Esophagus squamous epithelium (tissue), 5 donors: ENCODE measurements at places on chromosomes 2 and 18.

- no peaks in the 10 kb centered on the region for H3K36me3 ChIP-seq
- no peak for DNase-seq
- H3K4me3 ChIP-seq = no peak overlapping the region
- H3K27ac ChIP-seq = no peak overlapping the region
- H3K27me3 ChIP-seq = no peaks in the 10 kb centered on the region
- peaks cover 9% of the 10 kb centered on the region for H3K4me1 ChIP-seq
Measured at GRCh38 chr2:161045726-161046125, 114.5 kb upstream of the TANK start.

- DNase-seq = no peak
- H3K27me3 ChIP-seq = no peaks in the 10 kb centered on the region
- no peak overlapping the region for H3K4me3 ChIP-seq
- H3K4me1 ChIP-seq = no peaks in the 10 kb centered on the region
Measured at GRCh38 chr2:23843051-23843976, 83.6 kb downstream of the ATAD2B start.

DNA sequence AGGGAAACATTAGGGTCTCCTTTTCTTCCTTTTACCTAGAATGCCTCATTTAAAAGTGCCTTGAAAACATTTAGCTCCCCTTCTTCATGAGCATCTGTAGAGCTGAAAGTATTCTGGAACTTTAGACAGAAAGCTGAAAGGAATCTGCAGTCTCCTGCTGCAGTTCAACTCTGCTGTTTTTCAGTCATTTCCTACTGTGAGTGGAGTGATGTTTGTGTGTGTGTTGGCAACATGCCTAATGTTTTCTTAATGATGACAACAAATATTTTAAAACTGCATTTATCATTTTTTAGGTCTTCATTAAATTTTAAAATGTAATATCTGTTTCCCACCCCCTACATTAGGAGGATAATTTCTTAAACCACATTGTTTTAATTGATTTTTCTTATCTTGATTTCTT, 66.6 kb downstream of the TWSG1 start:
- H3K4me1 ChIP-seq = peaks cover 22% of the 10 kb centered on the region
- H3K27me3 ChIP-seq = no peaks in the 10 kb centered on the region
- DNase-seq = no peak
- H3K4me3 ChIP-seq = no peak overlapping the region
- H3K27ac ChIP-seq = peak overlapping the region; percentile 58
- peaks cover 25% of the 10 kb centered on the region for H3K36me3 ChIP-seq

GRCh38 chr2:241412144-241412543, 56.1 kb downstream of the FARP2 start:
- H3K27ac ChIP-seq = no peak overlapping the region
- DNase-seq = no peak
- H3K4me3 ChIP-seq = no peak overlapping the region
- peaks cover 6% of the 10 kb centered on the region for H3K36me3 ChIP-seq
- H3K4me1 ChIP-seq = no peaks in the 10 kb centered on the region

- no peaks in the 10 kb centered on the region for H3K4me1 ChIP-seq
- DNase-seq = no peak
- no peaks in the 10 kb centered on the region for H3K36me3 ChIP-seq
- no peak within 1 kb of the TSS for H3K27ac ChIP-seq
Measured at GRCh38 chr2:153871231-153872221, at the start of gene GALNT13. GALNT13 (plus strand) TSS chr2:153871922.

GRCh38 chr2:46544581-46544980, 65.2 kb downstream of the TMEM247 start:
- H3K27me3 ChIP-seq = no peaks in the 10 kb centered on the region
- peaks cover 17% of the 10 kb centered on the region for H3K4me1 ChIP-seq
- peak overlapping the region; percentile 99 for H3K27ac ChIP-seq
- DNase-seq = no peak

GRCh38 chr2:48400553-48401164, 129.3 kb upstream of the STON1 start:
- no peaks in the 10 kb centered on the region for H3K4me1 ChIP-seq
- H3K36me3 ChIP-seq = no peaks in the 10 kb centered on the region
- H3K27ac ChIP-seq = no peak overlapping the region
- H3K4me3 ChIP-seq = no peak overlapping the region

- no peak for DNase-seq
- H3K4me3 ChIP-seq = no peak overlapping the region
- H3K27ac ChIP-seq = no peak overlapping the region
- no peaks in the 10 kb centered on the region for H3K36me3 ChIP-seq
- H3K27me3 ChIP-seq = no peaks in the 10 kb centered on the region
- peaks cover 3% of the 10 kb centered on the region for H3K4me1 ChIP-seq
Measured at GRCh38 chr2:143726151-143726845, 597.1 kb downstream of the ARHGAP15 start.

DNA sequence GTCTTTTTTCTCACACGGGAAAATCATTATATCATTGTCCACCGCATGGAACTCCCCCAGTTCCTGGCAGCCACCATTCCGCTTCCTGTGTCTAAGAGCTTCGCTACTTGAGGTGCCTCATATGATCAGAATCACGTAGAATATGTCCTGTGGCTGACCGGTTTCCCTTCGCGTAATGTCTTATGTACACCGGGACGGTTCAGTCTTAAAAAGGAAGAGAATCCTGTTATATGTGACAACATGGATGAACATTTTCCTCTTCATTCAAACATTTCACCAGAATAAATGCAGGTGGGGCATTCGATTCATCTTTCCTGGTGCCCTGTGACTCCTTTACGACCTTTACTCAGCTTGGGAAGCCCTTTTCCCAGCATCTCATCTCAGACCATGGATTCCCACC, 131.7 kb upstream of the TWIST2 start:
- no peak overlapping the region for H3K27ac ChIP-seq
- H3K36me3 ChIP-seq = no peaks in the 10 kb centered on the region
- no peaks in the 10 kb centered on the region for H3K27me3 ChIP-seq
- no peak for DNase-seq

- peaks cover 36% of the 10 kb centered on the region for H3K4me1 ChIP-seq
- DNase-seq = no peak
- peak overlapping the region; percentile 49 for H3K27ac ChIP-seq
Measured at GRCh38 chr2:31227711-31228125, 6.2 kb upstream of the EHD3 start.

GRCh38 chr2:69288429-69288828, 98.6 kb downstream of the GFPT1 start:
- H3K4me3 ChIP-seq = no peak overlapping the region
- no peak for DNase-seq
- no peaks in the 10 kb centered on the region for H3K27me3 ChIP-seq
- H3K4me1 ChIP-seq = peaks cover 4% of the 10 kb centered on the region
- no peak overlapping the region for H3K27ac ChIP-seq

DNA sequence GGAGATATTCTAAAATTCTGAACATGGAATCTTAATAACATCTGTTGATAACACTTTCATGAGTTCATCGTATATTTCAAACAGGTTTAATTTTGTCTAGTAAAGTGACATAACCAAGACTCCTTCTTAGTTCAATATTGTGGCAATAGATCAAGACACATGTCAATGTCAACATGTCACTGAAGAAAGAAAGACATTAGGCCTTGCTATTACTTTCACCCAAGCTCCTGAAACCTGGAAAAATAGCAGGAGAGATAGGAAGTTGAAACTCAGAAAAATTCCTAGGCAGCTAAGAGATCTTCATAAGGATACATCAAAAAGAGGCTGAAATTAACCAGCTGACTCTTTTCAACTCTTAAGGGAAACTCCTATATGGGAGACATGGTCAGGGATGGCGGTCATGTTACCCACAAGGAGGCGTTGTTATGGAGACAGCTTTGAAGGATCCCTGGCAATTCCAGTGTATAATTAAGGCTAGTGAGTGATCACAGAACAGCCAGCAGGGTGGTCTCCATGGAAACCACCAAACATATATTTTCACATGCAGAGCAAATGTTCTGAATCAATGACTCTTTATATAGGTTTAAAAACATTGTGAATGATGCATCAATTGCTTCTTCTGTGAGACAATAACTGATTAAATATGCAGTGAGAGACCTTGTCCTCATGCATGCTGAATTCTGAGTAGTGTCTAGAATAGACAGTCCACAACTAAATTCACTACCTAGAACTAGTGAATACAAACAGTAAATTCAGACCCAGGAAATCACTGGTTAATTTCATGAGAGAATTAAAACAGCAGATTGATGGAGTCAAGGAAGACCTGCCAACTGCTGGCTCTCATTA, 115.3 kb upstream of the RIOK3 start:
- no peaks in the 10 kb centered on the region for H3K27me3 ChIP-seq
- no peak overlapping the region for H3K27ac ChIP-seq
- H3K36me3 ChIP-seq = no peaks in the 10 kb centered on the region
- no peaks in the 10 kb centered on the region for H3K4me1 ChIP-seq
- no peak for DNase-seq

- H3K36me3 ChIP-seq = no peaks in the 10 kb centered on the region
- H3K27me3 ChIP-seq = no peaks in the 10 kb centered on the region
- H3K4me3 ChIP-seq = no peak overlapping the region
- H3K27ac ChIP-seq = no peak overlapping the region
Measured at GRCh38 chr2:158637357-158637756, 157.8 kb upstream of the DAPL1 start.

DNA sequence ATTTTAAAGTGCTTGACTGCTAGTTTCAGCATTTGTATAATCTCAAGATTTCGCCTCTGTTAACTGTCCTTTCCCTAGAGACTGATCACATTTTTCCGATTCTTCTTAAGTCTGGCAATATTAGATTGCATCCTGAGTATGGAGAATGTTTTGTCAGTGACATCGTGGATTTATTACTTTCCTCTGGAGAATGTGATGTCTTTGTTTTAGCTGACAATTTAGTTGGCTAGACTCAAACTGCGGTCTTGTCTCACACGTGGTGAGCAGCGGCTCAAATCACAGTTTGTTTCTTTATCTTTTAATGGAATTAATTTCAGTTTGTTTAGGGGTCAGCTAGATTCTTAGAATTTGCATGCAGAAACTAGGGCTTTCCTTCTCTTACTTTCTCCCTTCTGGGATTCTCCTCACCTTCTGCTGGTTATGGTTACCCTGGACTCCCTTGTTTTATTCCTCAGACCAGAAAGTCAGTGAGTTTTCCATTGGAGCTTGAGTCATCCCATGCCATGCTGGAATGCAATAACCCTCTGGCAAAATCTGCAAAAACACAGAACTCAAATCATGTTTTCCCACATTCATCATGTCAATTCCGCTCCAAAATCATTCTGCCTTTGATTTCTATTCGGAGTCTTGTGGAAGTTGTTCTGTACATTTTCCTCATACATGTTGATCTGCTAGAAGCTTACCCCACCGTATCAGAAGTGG, 327.2 kb upstream of the TRIB2 start:
- no peak for DNase-seq
- no peak overlapping the region for H3K4me3 ChIP-seq
- H3K27me3 ChIP-seq = no peaks in the 10 kb centered on the region
- H3K36me3 ChIP-seq = no peaks in the 10 kb centered on the region
- no peak overlapping the region for H3K27ac ChIP-seq
- H3K4me1 ChIP-seq = no peaks in the 10 kb centered on the region

DNA sequence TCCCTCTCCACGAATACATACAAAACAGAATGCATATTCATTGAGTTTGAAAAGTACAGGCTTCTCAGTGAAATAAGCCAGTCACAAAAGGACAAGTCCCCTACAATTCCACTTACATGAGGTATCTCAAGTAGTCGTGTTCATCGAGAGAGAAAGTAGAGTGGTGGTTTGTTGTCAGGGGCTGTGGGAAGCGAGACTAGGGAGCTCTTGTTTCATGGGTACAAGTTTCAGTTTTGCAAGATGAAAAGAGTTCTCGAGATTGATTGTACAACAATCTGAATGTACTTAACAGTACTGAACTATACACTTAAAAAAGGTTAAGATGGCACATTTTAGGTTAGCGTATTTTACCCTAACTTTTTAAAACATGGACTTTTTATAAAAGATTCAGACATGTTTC, 71.5 kb upstream of the TTC39C start:
- DNase-seq = no peak
- H3K4me3 ChIP-seq = no peak overlapping the region
- H3K27me3 ChIP-seq = no peaks in the 10 kb centered on the region
- H3K36me3 ChIP-seq = no peaks in the 10 kb centered on the region
- H3K27ac ChIP-seq = no peak overlapping the region

DNA sequence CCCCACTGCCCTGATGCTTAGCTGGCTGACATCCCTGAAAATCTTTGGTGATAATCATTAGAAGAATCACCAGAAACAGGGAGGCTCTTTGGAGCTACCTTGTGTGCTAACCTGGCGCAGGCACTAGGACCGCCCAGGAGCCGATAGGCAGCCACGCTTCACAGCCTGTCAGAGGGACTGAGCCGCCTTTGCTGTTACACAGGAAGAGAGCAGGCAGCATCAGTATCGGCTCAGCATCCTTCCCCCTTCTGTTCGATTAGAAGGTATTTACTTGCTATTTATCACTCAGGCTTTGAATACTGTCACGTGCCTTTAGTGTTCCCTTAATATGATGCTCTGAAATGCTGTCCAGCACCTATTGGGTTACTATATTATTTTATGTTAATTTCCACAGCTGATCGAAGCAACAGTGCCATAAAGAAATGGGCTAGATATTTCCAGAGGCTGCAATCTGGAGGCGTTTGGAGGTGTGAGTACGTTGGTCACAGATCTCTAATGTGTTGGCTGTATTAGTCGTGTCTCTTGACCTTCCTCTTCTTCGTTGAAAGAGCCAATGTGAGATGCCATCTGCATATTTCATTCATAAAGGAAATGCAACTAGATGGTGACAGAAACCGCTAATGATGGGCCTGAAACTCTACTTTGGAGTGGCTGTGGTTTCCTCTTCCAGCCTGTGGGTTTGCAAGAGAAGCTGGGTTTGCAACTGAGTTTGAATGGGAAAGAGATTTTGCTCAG, 110.4 kb upstream of the RAB27B start:
- H3K4me3 ChIP-seq = no peak overlapping the region
- DNase-seq = no peak
- H3K27ac ChIP-seq = no peak overlapping the region
- H3K27me3 ChIP-seq = no peaks in the 10 kb centered on the region

DNA sequence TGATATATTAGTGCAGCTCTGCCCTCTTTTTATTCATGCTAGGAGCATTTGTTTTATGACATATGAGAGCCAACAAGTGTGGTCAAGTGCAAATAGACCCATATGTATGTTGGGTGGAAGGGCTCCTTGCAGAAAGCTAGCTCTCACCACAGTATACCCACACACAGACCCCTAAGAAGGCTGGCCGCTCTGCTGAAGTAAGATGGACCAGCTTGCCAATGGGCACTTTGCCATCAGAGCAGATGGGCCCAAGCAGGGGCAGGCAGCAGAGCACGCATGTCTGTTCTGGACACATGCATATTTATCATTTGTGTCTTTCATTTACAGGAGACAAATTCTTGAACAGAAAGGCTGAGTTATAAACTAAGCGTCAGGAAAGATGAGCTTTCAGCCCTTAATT, 187.5 kb upstream of the DTNA start:
- H3K4me3 ChIP-seq = no peak overlapping the region
- no peaks in the 10 kb centered on the region for H3K4me1 ChIP-seq
- H3K27me3 ChIP-seq = no peaks in the 10 kb centered on the region

- H3K36me3 ChIP-seq = no peaks in the 10 kb centered on the region
- peaks cover 42% of the 10 kb centered on the region for H3K4me1 ChIP-seq
- H3K27ac ChIP-seq = peak overlapping the region; percentile 93
- H3K27me3 ChIP-seq = no peaks in the 10 kb centered on the region
- no peak for DNase-seq
Measured at GRCh38 chr2:65429786-65430602, 2.4 kb downstream of the SPRED2 start.
